ENCODE measurements at places on chromosomes 16 and 17.
A peak's percentile ranks its signal among the peaks of the same experiment; 100 is the strongest.

DNA sequence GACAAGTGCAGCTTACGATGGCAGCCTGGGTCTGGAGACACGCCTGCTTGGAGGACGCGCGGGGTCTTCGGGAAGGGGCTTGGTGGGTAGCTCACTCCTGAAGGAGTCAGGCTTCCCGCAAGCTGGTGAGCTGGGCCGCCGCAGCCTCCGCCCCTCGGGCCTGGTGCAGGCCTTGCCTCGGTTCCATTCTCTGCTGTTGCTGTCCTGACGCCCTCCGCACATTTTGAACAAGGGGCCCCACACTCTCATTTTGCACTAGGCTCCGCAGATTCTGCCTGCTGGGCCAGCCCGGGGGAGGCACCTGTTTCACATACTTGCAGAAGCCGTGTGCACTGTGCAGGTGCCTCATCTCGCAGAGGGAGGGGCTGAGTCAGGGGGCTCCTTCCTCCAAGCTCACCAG is 31.9 kb upstream of the CBX4 start:
- no peak for DNase-seq

- DNase-seq = no peak
Measured at GRCh38 chr16:12318661-12319427, 342.3 kb downstream of the SNX29 start.

DNA sequence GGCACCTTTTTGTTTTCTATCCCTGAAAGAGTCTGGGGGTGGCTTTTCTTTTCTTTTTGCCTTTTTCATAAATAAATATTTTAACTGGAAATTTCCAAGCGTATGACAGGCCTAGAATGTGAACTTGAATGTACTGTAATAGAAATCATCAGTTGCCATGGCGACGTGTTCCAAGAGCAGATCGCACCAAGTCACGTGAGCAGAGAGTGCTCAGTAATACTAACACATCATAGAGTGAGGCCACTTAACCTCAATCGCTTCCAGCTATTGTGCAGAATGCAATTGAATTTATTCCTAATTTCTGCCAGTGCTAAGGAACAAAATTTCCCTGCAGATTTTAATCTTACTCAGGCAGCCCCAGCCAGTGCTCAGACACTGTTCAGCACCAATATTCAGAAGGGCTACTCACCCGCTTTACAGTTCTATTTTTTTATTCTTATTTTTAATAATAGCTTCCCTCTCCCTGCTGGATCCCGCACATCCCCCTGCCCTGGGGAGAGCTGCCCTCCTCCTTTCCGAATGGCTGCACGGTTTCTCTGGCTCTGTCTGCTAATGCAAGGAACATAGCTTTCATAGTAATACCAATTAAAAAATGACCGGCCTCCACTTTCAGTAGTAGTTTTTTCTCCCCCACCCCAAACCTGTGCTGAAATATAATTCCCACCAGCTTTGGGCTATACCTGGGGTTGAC is 26.2 kb upstream of the PMFBP1 start:
- no peak for DNase-seq

GRCh38 chr16:53995378-53995777 is 291.2 kb downstream of the IRX3 start:
- DNase-seq = no peak

GRCh38 chr17:10651927-10652326 is 5.2 kb downstream of the MYH3 start:
- no peak for DNase-seq

GRCh38 chr16:75593308-75593707 is 27.1 kb downstream of the GABARAPL2 start:
- no peak for DNase-seq

DNA sequence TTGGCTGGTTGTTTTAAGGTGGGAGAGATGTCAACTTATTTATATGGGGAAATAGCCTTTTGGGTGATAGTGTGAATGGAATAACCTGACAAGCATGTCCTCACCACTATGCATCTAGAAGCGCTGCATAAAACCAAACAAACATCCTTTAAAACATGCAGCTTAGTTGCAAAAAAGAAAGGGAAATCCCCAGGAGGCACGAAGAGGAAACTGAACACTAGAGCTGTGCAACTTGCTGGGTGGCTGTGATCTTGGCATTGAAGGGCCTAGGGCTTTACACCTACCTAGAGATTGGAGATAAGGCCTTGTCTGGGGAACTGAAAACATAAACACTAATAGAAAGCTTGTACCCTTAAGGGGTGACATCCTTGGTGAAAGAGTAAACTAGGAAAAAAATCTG is 7.3 kb downstream of the C16orf54 start:
- no peak for DNase-seq

GRCh38 chr17:40530531-40530994 is 29.1 kb upstream of the TNS4 start:
- no peak for DNase-seq

GRCh38 chr17:17713839-17714238 is 32.6 kb downstream of the RAI1 start:
- no peak for DNase-seq

DNA sequence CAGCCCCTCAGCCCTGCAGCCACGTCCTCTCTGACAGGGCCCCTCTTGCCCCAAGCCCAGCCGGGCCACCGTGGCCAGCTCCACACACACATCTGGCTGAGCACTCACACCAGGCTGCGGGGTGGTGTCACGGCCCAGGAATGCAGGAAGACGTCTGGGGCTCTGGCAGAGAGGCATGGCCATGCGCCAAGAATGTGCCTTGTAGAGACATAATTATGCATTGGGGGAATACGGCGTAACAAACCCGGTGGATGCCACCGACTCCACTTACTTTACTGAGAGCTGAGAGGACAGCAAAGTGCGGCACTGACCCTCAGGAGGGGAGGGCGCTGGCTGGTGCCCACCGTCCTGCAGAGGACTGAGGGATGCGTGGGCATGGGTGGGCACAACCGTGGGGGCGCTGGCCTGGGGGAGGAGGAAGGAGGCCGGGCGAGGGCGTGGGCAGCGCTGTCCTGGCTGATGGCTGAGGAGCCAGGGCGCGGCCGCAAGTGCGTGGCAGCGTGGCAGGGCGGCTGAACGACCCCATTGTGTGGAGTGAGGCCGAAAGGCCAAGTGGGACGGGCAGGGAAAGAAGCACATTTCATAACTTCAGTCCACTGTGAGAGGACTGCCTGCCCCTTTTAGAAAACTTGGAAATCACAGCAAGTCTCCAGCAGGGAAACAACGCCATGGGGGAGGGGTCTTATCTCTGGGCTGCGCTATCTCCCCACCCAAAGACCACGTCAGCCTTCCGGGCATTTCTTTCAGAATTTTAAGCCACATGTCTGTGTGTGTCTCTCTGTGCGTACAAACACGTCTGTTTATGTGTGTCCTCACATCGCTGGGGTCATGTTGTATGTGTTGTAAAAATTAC is 30.6 kb downstream of the METRNL start:
- DNase-seq = no peak

DNA sequence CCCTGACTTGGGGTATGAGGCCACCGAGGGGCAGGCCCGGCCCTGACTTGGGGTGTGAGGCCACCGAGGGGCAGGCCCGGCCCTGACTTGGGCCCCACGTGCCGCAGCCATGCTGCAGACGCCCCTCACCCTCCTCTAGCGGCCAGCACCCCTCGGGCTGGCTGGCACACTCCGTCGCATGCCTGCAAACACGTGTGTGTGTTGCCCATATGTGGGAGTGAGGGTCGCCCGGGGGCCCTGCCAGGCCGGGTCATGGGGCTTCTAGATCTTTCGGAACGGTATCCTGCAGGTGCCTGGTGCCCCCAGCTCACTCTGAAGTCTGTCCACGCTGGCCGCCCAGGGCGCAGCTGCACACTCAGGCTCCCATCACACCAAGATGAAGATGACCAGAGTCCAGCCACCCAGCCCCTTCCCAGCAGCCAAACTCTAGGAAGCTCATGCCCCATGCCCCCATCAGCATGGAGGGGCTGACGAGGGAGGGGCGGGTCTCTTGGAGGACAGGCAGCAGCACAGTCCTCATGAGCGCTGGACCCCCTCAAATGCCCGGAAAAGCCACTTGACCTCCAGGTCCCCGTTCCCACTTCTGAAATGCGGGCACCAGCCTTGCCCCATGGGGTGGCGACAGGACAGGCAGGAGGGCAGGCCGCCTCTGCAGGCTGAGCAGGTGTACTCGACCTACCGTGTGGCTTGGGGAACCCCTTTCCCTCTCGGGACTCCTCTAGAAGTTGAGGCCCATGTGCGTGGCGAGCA is 33.8 kb downstream of the CTU2 start:
- no peak for DNase-seq

GRCh38 chr17:63124536-63124935 is 158.5 kb downstream of the TANC2 start:
- no peak for DNase-seq

DNA sequence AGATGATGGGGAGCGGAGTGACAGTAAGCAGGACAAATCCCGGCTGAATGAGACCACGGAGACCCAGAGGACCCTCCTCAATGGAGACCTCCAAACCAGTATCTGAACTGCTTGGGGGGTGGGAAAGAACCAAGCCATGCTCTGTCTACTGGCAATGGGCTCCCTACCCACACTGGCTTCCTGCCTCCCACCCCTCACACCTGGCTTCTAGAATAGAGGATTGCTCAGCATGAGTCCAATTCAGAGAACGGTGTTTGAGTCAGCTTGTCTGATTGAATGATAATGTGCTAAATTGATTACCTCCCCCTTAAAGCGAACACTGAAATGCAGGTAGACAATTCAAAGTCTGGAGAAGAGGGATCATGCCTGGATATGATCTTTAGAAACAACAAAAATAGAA is 5.5 kb downstream of the SSTR2 start:
- DNase-seq = no peak

- DNase-seq = peak; percentile 71
Measured at GRCh38 chr17:29591737-29592608, 959 bp upstream of the ANKRD13B start.

GRCh38 chr16:88888461-88889387 is 22.3 kb upstream of the PABPN1L start:
- no peak for DNase-seq

All from NCI-H1048 (cell line).